NCI-H774 (cell line): ENCODE measurements at places on chromosomes 4 and X.

- no peak for DNase-seq
Measured at GRCh38 chr4:5719350-5720055, 8.5 kb downstream of the EVC start.

DNA sequence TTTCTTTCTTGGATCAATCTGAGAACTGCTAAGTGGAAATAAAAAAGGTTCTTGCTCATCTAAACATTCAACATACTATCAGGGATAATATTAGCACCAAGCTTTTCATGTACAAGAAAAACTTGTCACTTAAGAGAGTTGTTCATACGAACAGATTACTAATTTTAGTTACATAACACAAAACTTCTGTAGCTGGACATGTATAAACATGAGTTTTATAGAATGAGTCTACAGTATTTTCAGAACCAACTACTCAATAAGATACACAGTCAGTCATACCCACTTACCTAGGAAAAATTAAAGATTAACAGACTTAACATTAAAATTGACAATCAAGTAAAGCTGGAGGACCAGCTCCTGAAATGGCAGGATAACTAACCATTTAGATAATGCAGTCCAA, 540.1 kb upstream of the FAM241A start:
- DNase-seq = no peak

GRCh38 chr4:173246719-173247118, 78.1 kb downstream of the GALNT7 start:
- no peak for DNase-seq

GRCh38 chrX:71253253-71254091, 468 bp downstream of the ZMYM3 start:
- DNase-seq = peak; percentile 5

- no peak for DNase-seq
Measured at GRCh38 chr4:83082777-83083176, 31.8 kb downstream of the PLAC8 start.

DNA sequence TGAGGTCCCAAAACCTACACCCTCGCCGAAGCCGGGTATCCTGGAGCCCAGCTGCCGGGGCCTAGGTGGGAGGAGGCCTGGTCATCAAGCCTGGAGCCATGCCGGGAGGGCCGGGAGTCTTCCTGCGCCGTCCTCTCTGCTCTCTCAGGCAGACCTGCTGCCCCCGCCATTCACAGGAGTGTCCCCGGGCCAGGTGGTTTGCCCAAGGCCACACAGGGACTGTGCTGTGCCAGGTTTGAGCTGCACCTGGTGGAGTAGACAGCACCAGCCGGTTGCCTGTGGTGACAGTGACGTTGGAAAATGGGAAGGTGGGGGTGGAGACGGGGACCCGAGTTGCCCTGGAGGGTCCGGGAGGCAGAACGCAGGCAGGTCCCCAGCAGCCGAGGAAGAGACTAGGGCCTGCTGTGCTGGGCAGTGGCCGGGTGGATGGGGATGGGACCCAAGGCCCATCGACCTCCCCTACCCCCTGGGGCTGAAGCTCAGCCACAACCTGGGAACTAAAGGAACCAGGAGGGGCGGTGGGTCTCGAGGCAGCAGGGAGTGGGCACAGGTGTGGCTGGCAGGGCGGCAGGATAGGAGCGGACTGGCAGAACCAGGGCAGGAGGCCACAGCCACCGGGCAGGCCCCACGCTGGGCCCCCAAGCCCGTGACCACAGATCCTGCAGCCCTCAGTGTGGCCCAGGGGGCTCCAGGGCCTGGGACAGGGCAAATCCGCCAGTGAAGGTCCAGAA, 9.5 kb downstream of the DOK7 start:
- DNase-seq = no peak

DNA sequence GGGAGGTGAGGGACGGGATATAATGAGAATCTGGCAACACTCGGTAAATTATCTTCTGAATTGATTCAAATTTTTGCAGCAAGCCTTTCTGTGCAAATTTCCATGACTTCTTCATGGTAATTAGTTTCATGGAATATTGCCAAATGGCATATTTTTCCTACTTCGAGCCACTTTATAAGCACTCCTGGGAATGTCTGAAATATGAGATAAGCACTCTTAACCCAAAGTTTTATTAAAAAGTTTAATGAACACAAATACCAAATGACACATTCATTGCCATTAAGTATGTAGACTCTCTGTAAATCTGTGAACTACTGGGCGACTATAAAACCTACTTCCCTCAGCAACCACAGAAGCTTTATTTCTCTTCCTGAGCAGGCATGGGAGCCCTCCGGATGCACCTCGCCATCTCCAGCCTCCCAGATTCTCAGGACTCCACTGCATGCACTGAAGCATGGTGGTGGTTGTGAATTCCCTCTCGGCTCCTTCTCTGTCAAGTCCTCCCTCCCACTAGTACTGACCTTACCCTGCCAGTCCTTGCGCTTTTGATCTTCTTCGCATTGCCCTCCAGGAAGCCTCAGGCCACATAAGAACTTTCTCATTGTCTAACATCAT, 154.4 kb upstream of the RPL34 start:
- DNase-seq = no peak

- no peak for DNase-seq
Measured at GRCh38 chr4:85806334-85806733, 331.4 kb downstream of the ARHGAP24 start.

- no peak for DNase-seq
Measured at GRCh38 chrX:149715468-149715867, 3.6 kb downstream of the MAGEA11 start.

DNA sequence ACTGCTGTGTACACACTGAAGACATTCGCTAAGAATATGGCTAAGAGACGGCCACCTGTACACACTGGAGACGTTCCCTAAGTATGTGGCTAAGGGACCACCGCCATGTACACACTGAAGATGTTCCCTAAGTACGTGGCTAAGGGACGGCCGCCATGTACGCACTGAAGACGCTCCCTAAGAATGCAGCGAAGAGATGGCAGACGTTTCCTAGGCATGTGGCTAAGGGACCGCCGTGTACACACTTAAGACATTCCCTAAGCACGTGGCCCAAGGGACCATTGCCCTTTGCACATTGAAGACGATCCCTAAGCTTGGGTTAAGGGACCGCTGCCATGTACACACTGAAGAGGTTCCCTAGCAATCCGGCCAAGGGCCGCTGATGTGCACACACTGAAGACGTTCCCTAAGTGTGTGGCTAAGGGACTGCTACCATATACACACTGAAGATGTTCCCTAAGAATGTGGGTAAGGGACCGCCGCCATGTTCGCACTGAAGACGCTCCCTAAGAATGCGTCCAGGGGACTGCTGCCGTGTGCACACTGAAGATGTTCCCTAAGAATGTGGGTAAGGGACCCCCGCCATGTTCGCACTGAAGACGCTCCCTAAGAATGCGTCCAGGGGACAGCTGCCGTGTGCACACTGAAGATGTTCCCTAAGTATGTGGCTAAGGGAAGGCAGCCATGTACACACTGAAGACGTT, 36.7 kb downstream of the DHRSX start:
- no peak for DNase-seq

DNA sequence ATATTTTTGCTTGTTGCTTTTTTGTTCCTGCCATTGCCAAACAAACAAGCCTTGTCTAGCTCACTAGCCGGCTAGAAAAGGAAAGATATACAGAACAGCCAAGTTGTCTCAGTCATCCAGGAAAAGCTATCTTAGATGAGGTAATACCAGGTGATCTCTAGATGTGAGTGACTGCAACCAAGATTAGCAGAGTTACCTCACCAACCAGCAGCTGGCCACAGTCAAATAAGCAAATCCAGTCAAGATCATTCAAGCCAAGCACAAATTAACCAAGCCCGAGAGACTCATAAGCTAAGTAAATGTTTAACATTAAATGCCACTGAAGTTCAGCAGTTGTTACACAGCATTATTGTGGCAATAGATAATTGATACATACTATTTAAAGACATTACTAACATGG, 108.6 kb downstream of the CENPC start:
- DNase-seq = peak; percentile 3

GRCh38 chr4:89988268-89988667, 93.6 kb downstream of the MMRN1 start:
- no peak for DNase-seq

GRCh38 chrX:39497702-39498265, 600.0 kb downstream of the BCOR start:
- DNase-seq = no peak

- DNase-seq = no peak
Measured at GRCh38 chrX:44667771-44668170, 125.1 kb upstream of the FUNDC1 start.

GRCh38 chr4:1730532-1731135, 9.3 kb downstream of the TACC3 start:
- no peak for DNase-seq

DNA sequence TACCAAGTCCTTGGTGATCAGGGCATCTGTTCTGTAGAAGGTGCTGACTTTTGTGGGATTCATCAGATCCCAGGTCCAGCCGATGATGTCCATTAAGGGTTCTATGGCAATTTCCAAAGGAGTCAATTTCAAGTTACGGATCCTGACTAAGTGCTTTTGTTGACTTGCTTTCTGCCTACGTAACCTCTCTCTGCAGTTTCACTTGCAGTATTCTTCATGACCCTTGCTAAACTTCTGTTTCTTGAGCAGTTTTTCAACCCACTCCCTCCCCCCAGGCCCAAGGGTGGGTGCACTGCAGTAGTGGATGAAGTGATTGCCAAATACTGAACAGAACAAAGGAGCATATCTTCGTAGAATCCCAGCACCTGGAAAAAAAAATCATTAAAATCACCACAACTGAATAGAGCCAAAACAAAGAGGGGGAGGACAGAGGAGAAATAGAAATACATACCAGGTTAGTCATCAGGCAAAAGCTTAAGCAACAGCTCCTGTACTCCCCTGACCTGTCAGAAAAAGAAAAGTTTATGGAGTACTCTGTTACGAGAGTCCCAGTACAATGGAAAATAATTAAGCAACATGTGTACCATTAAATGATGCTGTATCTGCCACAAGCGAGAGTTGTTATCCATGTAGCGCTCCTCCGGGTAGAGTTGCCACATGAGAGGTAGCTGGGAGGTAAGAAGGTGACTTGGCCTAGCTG, 5.8 kb downstream of the CMC4 start:
- DNase-seq = no peak

GRCh38 chrX:132480581-132481203, 8.1 kb downstream of the MBNL3 start:
- peak; percentile 62 for DNase-seq

- DNase-seq = no peak
Measured at GRCh38 chr4:144647095-144647561, 1.2 kb downstream of the HHIP start.

DNA sequence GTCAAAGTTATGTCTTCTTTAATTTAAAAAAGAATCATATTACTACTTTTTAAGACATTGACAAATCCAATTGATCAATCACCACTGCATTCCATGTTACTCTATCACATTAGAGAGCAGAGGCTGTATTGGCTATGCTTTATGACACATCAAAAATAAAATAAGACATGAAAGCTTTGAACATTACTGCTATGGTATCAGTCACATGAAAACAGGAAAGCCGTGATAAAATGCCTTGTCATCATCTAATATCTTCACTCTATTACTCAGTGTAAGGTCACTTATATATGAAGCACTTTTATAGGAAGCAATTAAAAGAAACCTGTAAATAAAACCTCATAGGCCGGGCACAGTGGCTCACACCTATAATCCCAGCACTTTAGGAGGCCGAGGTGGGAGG, 27.7 kb upstream of the CEP135 start:
- no peak for DNase-seq

DNA sequence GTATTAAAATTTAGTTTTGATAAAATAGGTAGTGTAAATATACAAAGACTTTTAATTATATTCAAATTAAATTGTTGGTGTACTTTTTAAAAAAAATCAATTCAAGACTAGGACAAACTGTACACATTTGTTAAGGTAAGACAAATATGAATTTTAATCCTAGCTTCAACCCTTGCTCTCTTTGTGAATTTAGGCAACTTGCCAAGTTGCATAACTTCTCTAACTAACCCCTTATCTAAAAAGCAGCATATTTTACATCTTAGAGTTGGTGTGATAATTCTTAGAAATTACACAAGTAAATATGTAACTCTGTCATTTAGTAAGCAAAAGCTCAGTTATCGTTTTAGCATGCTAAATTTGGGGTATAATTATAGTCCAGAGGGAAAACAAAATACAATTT, 78.1 kb upstream of the FSTL5 start:
- DNase-seq = no peak

DNA sequence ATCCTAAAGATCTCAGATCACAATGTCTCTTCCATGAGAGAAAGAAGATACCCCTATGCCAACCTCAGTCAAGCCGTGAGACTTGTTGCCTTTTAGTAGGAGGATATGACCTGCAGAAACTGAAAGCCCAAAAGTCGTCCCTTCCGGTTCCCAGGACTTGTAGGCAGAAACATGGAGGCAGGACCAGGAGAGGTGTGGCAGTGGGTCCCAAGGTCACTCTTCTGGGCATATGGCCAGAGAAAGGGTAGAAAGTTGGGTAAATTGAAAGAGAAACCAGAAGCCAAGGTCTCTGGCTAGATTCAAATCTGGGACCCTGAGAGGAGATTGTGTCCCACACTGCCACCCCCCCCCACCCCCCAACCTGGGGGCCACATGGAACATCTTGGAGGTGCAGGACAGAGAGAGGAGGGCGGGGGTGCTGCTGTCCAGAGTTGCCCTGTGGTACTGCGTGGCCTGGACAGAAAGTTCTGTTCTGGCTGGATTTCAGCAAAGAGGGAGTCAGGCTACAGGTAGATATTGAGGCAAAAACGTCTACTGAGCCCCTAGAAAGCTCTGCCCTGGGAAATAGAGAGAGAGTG, 55.4 kb downstream of the DDX3X start:
- no peak for DNase-seq

DNA sequence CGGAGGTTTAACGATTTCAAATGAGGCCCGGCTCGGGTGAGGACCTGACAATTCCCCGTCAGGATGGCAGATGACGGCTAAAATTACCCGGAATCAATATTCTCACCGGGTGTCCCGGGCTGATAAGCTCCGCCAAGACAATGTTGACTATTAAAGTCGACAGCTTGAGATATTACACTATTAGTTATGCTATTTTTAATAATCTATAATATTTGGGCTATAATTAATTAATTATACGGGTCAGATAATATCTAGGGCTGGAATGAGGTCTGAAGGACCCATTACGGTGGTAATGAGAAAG, 9.4 kb upstream of the NKX1-1 start:
- DNase-seq = no peak

DNA sequence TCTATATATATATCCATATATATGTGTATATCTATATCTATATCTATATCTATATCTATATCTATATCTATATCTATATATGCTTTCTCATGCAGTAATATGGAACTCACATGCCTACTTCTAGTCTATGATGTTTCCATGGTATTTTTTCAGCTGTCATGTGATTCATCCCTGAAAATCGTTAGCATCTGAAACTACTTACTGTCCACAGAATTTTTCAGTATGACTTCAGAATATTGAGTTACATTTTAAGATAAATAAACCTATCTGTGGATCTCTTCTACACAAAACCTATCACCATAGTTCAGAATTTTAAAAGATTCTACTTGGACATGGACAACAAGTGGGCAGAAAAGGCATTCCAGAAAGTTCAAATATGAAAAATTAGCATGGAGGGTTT, 855.1 kb upstream of the INTU start:
- no peak for DNase-seq
